ENCODE measurements at places on chromosomes 6 and 20.
A peak's percentile ranks its signal among the peaks of the same experiment; 100 is the strongest.

GRCh38 chr20:48105526-48105925 is 320.2 kb upstream of the SULF2 start:
- no peak for DNase-seq

DNA sequence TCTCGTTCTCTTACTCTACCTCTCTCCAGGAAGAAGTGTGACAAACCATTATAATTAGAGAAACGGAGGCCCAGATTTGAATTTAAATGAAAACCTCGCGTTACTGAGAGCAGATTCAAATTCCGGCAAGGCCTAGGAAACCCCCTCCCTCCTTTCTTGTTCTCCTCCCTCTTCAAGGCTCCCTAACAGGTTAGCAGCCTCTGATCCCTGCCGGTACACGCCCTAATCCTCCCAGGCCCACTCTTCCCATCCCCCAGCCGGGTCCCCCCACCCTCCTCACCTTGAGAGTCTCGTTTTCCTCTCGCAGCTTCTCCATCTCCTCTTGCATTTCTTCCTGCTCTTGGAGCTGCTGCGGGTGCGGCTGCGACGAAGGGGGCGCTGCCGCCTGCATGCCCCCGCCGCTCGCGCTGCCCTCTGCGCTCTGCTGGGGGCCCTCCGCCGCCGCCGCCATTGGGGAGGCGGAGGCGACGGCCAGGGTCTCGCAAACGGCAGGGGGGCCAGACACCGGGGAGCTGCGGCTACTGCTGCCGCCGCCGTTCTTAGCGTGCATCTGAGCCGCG is 3.8 kb downstream of the MTCL3 start:
- peak; percentile 44 for DNase-seq

GRCh38 chr6:27138406-27138805 is 109.1 kb upstream of the PRSS16 start:
- DNase-seq = no peak

GRCh38 chr20:18588574-18588933 is 700 bp downstream of the DTD1 start:
- DNase-seq = no peak

GRCh38 chr20:5881703-5882102 is 68.6 kb downstream of the TRMT6 start:
- no peak for DNase-seq
